ENCODE measurements at places on chromosomes 13 and 19. TPM values are rescaled to one million over a fixed set of nuclear protein-coding genes. Genes with fewer than 3 reads are reported as not detected.

DNA sequence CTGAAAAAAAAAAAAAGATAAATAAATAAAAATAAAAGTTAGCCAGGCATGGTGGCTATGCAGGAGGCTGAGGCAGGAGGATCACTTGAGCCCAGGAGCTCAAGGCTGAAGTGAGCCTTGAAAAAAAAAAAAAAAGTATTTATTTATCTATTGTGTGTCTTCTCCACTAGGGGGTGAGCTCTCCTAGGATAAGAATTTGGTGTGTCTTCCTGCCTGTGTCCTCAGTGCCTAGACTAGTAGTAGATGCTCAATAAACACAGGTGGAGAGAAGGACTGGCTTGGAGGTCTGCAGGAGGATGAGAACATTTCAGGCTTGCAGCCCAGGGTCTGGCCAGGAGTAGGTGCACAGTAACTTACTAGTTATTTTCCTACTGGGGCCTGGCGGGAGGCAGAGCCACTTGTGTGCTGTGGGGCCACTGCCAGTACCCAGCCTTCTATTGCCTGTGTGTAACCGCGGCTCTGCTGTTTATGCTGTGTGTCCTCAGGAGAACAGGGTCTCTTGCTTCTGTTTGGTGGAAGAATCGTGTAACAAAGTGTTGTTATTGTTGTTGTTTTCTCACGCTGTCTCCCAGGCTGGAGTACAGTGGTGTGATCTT is 5.4 kb downstream of the LMTK3 start:
- no peak for DNase-seq

DNA sequence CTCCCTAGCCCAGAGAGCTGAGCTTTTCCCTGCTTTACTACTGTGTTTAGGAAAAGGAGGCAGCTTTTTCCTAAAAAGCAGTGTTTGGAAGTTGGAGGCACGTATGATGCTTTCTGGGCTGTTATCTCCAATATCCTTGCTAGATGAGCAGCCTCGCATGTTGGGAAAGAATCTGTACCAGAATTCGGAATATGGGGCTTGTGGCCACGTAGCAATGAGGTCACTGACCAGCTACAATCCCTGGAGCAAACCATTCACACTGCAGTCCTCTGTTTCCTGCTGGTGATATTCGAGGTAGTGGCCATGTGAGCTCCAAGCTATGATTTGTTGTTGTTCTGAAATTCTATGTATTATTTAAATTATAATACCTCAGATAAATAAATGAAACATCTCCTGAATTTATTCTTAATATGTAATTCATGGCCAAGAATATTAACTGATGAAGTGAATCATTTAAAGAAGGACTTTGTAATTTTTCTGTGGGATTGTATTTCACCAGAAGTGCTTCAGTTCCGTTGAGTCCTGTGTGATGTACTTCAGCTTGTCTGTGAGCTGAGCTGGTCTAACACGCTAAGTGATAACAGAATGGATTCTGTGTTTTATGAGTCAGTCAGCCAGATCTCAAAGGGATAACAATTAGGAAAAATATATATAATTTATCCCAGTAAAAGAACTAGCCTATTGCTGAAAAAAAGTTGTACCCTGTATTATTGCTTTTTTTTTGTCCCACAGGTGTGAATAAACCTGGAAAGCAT is 319.5 kb downstream of the SHISA2 start:
- DNase-seq = no peak

DNA sequence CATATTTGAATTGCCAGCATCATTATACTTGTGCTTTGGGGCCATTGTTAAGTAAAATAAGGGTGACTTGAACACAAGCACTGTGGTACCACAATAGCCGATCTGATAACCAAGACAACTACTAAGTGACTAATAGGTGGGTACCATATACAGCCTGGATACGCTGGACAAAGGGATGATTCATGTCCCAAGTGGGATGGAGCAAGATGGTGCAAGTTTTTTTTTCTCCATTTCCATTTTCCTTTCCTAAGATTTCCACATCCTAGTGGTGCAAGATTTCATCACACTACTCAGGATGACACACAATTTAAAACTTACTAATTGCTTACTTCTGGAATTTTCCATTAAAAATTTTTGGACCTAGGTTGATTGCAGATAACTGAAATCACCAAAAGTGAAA is 15.1 kb downstream of the BRCA2 start:
- DNase-seq = no peak

GRCh38 chr19:16371540-16371986 is 46.9 kb downstream of the KLF2 start:
- peak; percentile 92 for DNase-seq

DNA sequence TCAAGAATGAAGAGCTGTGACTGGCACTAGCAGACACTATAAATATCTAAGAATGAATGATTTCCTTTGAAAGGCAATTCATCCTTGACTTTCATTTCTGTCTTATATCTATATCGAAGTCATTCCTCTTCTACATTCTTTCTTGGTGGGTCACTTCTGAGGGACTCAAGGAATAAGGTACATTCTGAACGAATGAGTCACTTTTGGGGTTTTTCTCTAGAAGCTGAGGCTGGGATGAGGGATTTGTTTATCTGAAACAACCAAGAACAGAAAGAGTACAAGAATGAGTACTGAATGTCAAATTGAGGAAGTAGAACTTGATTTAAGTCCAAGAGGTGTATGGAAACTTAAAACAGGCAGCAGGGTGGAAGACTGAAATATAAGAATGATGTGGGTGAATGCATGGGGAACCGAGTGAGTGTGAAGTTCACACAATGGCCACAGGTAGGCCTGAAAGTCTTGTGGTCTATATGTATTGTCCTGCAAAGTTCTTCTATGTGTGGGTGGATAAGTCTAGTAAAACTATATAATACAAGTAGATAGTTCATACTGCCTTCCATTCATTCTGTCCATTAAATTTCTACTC is 343.9 kb downstream of the OXGR1 start:
- no peak for DNase-seq

DNA sequence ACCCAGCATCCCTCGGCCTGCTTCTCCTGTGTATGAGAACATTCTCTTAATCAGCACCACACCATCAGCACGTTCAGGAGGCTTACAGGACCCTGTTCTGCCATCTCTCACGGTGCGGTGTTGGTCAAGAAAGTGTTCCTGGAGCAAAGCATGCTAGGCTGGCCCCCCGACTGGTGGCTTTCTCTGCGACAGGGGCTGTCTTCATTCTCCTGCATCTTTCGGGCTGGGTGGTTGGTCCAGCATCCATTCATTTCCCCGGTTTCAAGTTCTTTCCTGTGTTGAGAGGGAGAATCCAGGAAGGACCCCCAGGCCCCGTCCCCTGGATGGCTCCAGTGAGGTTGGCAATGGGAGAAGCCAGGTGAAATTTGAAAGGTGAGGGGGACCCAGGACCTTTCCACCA is 55.8 kb downstream of the C1QTNF9 start:
- DNase-seq = no peak

- no peak for DNase-seq
These were observed 8.7 kb upstream of the SMG9 start for GRCh38 chr19:43763473-43763939.

GRCh38 chr19:56126983-56127780 is 6.1 kb upstream of the ZNF787 start:
- DNase-seq = no peak

DNA sequence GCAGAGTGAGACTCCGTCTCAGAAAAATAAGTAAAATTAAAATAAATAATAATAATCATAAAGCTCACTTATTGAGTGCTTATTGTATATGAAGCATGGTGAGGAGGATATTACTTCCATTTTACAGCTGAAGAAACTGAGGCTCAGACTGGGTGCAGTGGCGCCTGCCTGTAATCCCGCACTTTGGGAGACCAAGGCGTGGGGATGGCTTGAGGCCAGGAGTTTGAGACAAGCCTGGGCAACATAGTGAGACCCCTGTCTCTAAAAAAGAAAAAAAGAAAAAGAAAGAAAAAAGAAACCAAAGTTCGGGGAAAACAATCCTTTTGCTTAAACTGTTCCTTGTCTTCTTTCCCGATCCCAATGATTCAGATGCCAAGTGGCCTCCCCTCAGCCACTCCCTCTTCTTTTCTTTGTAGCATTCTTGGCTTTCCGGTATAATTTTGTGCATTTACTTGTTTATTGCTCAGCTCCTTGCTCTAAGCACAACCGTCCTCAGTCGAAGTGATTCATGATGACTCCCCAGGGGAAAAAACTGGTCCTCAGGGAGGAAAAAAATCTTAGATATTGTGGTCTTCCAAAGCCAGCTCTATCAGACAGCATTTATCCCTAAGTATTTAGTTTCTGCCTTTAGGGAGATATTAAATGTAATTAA is 965 bp upstream of the EIF3G start:
- no peak for DNase-seq

DNA sequence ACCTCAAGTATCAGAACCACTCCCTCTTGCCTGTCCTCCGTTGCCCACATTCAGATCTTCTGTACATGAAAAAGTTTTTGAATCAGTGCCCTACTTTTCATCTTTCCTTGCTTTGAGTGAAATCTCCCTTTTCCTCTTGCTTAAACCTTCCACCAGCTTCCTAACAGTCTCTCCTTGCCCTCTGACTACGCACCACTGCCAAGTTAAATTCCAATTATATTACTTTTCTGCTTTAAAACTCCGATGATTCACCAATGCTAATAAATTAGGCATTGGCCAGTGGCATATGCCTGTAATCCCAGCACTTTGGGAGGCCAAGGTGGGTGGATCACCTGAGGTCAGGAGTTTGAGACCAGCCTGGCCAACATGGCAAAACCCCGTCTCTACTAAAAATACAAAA is 30.7 kb upstream of the RFXAP start:
- no peak for DNase-seq

DNA sequence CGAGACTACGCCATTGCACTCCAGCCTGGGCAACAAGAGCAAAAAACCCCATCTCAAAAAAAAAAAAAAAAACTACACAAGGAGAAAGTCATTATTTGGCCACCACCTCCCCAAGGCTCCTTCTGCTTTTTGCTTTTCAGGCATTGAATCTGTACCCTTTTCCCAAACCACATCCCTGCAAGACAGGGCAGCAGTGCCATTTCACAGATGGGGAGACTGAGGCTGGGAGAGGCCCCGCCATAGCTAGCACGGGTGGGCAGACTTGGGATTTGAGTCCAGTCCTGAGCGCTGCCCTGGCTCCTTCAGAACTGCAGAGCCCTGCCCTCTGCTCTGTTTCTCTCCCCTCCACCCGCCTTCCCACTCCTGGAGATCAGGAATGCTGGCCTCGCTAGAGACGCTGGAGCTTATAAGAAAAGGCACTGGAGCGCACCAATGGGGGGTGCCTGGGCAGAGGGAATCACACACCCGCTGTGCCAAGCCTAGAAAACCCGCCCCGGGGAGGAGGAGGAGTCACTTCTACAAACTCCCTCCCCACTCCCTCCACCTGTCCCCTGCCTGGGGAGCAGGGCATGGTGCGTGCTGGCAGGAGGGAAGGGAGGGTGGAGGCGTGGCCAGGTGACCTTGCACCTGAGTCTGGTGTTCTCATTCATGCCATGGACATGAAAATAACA is 17.6 kb downstream of the TJP3 start:
- peak; percentile 91 for DNase-seq

DNA sequence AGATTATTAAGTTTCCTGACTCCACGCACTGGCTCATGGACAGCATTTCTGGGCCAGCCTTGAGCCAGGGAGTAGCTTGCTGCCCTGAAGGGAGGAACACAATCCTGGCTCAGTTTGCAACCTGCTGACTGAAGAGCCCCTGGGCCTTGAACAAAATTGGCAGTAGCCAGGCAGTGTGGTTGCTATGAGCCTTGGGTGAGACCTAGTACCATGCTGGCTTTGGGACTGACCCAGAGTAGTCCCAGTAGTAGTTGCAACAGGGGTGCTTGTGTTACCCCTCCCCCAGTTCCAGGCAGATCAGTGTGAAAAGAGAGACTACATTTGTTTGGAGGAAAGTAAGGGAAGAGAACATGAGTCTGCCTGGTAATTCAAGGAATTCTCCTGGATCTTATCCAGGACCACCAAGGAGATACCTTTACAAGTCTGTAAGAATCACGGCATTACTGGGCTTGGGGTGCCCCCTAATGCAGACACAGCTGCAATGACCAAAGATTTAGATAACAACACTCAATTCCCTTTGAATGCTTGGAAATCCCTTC is 22.0 kb downstream of the ITGBL1 start:
- DNase-seq = no peak

- DNase-seq = no peak
These were observed 56.6 kb downstream of the GPC6 start for GRCh38 chr13:93283255-93283654.

DNA sequence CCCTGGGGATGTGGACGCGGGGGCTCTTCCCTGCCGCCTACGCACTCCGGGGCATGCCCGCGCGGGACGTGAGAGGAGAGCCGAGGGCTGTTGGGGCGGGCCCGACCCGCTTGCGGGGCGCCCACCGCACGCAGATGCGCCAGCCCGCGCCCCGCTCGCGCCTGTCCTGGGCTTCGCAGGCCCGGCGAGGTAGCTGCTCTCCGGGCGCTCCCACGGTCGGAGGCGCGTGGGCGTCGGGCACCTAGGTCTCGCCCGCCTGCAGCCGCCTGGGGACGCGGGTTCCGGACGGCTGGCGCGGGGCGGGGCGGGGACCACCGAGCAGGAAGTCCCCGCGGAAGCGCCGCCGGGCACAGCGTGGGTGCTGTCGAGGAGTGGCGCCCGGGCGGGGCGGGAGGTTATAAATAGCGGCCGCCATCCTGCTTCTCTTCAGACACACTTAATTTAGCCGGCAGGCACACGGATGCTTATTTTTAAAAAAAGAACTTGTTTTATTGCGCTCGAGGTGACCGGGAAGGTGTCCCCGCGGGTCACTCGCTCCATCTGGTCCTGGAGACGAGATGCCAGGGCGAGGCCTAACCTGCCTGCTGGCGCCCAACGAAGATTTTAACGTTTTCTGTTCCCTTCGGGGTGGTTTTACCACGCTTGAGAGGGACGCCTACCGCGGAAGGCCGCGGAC is 561 bp upstream of the GJA3 start:
- peak; percentile 56 for DNase-seq

GRCh38 chr13:45519493-45519892 is 54.8 kb downstream of the COG3 start:
- DNase-seq = no peak

GRCh38 chr13:94298346-94298745 is 181.1 kb downstream of the DCT start:
- no peak for DNase-seq

The PSG2 gene
- not detected for total RNA-seq

Measured in stomach (tissue), 19 donors.